Suprapubic skin (tissue), 4 donors: ENCODE measurements at places on chromosomes 1 and 21.

DNA sequence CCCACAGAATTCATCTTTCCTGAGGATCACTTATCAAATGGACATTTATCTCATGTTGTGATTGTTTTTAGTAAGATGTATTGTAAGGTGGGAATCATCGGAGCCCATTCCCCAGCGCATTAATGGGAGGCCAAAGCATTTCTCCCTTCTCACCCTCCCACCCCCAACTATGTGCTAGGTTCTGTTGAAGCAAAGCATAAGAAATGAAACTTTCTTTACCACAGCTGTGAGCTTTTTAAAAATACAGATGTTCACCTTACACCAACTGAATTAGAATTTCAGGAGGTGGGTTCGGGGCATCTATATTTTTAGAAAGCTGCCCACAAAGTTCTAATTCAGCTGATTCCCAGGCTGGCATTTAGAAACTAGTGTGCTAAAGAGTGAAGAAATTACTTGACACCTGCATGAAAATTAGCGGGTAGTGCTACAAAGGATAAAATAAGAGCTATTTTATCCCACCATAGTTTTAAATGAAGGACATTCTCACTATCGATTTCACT is 26.3 kb downstream of the UAP1 start:
- H3K4me3 ChIP-seq: no peak overlapping the region
- no peak overlapping the region for H3K27ac ChIP-seq
- H3K36me3 ChIP-seq: peaks cover 47% of the 10 kb centered on the region
- no peaks in the 10 kb centered on the region for H3K4me1 ChIP-seq

DNA sequence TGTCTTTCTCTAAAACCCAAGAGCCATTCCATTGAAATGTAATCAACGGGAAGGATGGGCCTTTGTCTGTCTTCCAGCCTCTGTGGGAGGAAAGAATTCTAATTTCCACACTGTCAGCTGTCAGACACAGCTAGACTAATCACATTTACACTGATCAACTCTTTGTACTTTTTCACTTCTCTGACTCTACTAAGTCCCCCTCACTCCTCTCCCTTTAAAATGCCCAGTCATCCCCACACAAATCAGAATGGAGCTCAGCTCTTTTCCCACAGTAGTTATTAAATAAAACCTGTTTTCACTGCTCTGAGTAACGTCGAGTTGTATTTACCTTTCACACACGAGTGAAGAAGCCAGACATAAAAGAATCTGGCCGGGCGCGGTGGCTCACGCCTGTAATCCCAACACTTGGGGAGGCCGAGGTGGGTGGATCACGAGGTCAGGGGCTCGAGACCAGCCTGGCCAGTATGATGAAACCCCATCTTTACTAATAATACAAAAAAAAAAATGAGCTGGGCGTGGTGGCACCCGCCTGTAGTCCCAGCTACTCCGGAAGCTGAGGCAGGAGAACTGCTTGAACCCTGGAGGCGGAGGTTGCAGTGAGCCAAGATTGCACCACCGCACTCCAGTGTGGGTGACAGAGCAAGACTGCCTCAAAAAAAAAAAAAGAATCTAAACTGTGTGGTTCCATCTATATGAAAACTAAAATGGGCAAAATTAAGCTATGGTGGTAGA is 13.3 kb downstream of the ZBTB8OS start:
- no peak overlapping the region for H3K4me3 ChIP-seq
- peaks cover 22% of the 10 kb centered on the region for H3K36me3 ChIP-seq
- no peaks in the 10 kb centered on the region for H3K27me3 ChIP-seq

DNA sequence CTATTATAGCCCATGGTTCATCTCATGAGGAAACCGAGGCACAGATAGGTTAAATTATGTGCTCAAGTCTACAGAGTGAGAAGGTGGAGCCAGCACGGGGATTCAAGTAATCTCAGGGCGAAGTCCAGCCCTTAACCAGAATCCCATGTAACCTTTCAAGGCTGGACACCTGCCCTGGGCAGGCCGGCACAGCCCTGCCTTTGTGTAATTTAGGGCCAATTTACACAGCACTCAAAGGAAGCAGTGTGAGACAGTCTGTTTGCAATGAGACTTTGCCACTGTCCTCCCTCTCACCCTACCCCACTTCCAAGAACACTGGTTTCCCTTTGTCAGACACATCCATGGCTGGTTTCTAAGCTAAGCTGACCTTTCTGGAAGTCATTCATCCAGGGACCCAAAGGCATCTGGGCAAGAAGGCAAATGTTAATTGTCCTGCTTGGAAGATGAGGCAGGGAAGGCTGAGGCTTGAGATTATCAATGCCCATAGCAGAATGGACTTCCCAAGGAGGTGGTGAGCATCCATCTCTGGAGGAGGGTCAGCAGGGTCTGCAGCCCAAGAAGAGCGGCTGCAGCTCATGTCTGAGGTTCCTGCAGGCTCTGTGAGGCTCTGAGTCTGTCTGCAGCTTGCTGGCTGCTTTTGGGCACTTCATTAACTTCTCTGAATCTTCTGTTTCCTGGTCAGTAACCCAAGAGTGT is 159.2 kb downstream of the TRABD2B start:
- H3K27me3 ChIP-seq: no peaks in the 10 kb centered on the region
- no peak overlapping the region for H3K27ac ChIP-seq
- H3K4me1 ChIP-seq: peaks cover 15% of the 10 kb centered on the region
- DNase-seq: peak; percentile 15
- H3K4me3 ChIP-seq: no peak overlapping the region

DNA sequence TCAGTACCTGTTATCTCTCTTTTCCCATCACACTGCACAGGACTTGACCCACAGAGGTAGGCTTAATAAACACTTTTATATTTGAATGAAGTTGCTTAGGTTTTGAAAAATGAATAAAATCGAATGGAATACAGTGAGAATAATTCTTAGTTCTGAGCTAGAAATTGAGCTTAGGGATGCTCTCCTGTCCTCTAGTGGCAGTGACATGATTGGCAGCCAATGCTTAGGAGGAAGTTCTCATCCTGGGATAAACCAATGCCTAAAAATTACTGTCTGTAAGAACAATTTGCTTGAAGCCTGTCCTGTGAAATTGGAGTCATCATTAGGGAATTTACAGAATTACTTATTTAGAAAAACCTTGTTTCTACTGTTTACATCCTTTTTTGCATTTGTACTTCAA is 21.3 kb upstream of the CYP4X1 start:
- no peaks in the 10 kb centered on the region for H3K36me3 ChIP-seq
- DNase-seq: no peak
- no peak overlapping the region for H3K27ac ChIP-seq
- no peak overlapping the region for H3K4me3 ChIP-seq

- no peaks in the 10 kb centered on the region for H3K27me3 ChIP-seq
- no peaks in the 10 kb centered on the region for H3K36me3 ChIP-seq
- H3K4me3 ChIP-seq: no peak overlapping the region
- H3K4me1 ChIP-seq: peaks cover 12% of the 10 kb centered on the region
- H3K27ac ChIP-seq: no peak overlapping the region
Observed at GRCh38 chr1:83802460-83803152, 196.3 kb downstream of the TTLL7 start.

GRCh38 chr1:9279172-9279840 is 13.4 kb upstream of the SPSB1 start:
- no peak overlapping the region for H3K27ac ChIP-seq
- H3K4me3 ChIP-seq: no peak overlapping the region

DNA sequence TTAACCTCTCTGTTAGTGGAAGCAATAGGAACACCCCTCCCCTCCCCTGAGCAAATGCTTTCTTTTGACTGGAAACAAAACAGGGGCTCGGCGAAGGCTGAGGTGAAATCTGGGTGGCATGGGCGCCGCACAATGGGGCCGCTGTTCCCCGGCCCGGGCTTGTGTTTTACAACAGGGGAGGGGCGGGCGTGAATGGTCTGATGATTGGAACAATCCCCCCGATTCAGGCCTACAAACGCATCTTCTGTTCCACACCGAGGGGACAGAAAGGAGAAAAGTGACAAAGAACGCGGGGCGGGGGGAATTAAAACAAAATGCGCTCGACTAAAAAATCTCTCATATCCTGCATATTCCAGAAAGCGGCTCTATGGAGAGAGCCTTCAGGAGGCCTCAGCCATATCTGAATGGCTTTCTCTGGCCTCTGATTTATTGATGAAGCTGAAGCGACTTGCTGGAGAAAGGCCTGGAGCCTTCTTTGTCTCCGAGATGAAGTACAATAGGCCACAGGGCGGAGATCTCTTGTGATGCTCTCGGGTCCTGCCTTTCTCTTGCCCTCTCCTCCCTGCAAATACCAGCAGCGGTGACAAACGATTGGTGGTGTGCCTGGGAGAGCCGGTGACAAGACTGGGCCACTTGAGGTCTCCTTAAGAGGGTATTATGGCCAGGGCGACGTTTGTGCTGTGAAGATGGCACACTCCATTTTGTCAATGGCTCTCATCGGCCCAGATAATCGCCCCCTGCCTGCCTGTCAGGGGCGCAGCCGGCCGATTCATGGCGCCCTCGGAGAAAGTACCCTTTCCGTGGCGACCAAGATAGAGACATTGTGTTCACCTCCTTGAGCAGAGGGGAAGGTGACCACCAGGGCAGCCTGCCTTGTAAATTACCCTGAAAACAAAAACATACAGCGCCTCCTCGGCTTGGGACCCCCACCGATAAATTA is 47.1 kb upstream of the OLIG2 start:
- H3K27me3 ChIP-seq: peaks cover 52% of the 10 kb centered on the region
- no peak overlapping the region for H3K27ac ChIP-seq
- DNase-seq: no peak
- H3K4me3 ChIP-seq: no peak overlapping the region
- H3K36me3 ChIP-seq: no peaks in the 10 kb centered on the region

DNA sequence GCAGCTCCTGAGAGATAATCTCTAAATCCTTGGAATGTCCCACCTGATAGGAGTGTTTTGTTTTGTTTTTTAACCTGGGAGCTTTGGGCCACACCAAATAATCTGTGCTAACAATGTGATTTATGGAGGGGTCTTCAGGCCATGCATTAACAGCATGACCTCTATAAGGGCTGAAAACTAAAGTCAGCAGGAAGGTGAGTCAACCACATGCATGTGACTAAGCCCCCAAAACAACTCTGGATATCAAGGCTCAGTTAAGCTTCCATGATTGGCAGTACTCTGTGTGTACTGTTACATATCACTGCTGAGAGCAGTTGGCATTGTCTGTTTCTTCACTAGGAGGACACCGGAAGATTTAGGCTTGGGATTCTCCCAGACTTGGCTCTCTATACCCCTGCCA is 10.7 kb downstream of the AUNIP start:
- no peaks in the 10 kb centered on the region for H3K27me3 ChIP-seq
- H3K4me1 ChIP-seq: no peaks in the 10 kb centered on the region
- no peak overlapping the region for H3K27ac ChIP-seq
- no peak for DNase-seq

DNA sequence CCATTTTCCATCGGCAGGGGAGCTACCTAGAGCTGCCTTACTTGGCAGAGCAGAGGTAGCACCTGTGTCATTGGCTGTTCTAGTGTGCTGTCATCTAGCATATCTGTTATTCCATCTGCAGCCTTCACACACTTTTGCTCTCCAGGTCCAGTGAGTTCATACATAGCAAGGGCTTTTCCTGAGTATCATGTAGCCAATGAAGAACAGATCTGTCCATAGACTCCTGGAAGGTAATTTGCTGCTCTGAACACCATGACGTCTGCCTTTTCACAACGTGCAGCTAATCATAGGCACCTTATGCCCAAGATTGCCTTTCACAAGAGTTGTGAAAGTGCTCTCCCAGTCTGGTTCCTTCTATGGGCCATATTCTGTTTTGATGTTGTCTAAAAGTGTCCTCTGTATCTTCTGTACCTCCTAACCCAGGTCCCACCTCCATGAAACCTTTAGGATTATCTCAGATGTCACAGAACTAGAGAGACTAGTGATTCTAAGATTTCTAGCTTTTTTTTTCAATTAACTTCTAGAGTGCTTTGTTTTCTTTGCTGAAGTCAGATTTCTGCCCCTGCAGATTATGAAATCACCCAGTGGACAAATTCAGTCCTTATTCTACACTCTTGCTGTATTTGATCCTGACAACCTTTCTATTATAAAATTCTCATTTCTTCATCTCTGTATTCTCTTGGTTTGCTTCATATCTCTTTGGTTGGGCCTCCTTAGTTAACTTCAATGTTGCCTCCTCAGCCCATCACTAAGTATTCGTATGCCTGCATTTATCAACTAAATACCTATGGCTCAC is 134.8 kb downstream of the PBX1 start:
- no peaks in the 10 kb centered on the region for H3K36me3 ChIP-seq
- no peaks in the 10 kb centered on the region for H3K27me3 ChIP-seq
- no peak overlapping the region for H3K27ac ChIP-seq
- H3K4me3 ChIP-seq: no peak overlapping the region
- peaks cover 19% of the 10 kb centered on the region for H3K4me1 ChIP-seq

DNA sequence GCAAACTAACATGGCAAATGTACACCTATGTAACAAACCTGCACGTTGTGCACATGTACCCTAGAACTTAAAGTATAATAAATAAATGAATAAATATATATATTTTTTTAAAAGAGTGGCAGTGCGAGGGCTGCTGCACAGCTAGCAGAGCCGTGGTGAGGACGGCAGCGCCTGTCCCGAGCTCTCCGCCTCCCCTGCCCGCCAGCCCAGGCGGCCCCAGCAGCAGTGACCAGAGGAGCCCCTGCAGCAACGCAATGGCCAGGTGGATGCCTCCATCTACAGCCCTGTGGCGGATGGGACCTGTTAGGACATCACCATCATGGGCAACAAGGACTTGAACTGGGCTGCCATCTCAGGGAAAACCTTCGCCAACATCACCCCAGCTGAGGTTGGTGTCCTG is 351.9 kb downstream of the FAM72C start:
- no peaks in the 10 kb centered on the region for H3K4me1 ChIP-seq
- no peak overlapping the region for H3K27ac ChIP-seq
- H3K36me3 ChIP-seq: no peaks in the 10 kb centered on the region

- H3K27ac ChIP-seq: peak overlapping the region; percentile 97
- H3K4me1 ChIP-seq: peaks cover 52% of the 10 kb centered on the region
- H3K36me3 ChIP-seq: no peaks in the 10 kb centered on the region
- DNase-seq: peak; percentile 85
Observed at GRCh38 chr1:15684468-15685291, 560 bp downstream of the PLEKHM2 start.

- H3K36me3 ChIP-seq: no peaks in the 10 kb centered on the region
- H3K4me1 ChIP-seq: peaks cover 10% of the 10 kb centered on the region
- no peak for DNase-seq
- H3K4me3 ChIP-seq: no peak overlapping the region
Observed at GRCh38 chr21:38433471-38433870, 64.8 kb downstream of the ERG start.

DNA sequence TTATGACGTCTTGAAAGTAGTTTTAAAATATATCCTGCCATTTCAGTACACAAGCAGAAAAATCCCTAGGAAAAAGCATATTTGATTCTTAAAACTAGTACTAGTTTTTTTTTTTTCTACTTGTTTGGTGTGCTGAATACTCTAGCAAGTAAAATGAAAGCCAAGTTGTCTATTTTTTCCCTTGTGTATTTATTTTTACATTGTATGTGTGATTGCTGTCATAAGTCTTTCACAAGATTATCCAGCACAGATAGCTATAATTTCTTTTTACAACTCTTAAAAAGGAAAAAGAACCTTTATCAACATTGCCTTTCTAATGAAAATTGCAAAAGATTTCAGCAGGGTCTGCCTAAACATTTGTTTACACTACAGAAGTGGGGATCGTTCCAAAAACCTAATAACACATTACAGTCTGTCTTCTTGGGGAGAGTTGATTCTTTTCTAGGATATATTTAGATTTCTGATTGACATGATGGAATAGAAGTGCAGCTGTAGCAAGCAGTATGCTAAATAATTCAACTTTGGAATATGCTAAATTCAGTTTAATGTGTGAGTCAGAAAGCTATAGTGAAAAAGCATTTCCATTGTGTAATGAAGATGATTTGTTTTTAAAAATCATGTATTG is 2.5 kb downstream of the DR1 start:
- DNase-seq: no peak
- H3K4me3 ChIP-seq: peak overlapping the region; percentile 95
- peaks cover 65% of the 10 kb centered on the region for H3K4me1 ChIP-seq
- H3K36me3 ChIP-seq: no peaks in the 10 kb centered on the region
- no peaks in the 10 kb centered on the region for H3K27me3 ChIP-seq
